ENCODE measurements at places on chromosomes 4 and X.

- no peak for DNase-seq
Observed at GRCh38 chr4:15656038-15656470, 897 bp upstream of the FBXL5 start.

- DNase-seq = no peak
Observed at GRCh38 chr4:10100734-10101216, 15.8 kb downstream of the WDR1 start.

- no peak for DNase-seq
Observed at GRCh38 chrX:2656257-2656836, 34.7 kb upstream of the CD99 start.

- DNase-seq = no peak
Observed at GRCh38 chr4:74934016-74934831, 1.3 kb downstream of the PARM1 start.
